Colonic mucosa (tissue), 4 donors: ENCODE measurements at places on chromosomes 4 and X. TPM values are rescaled to one million over a fixed set of nuclear protein-coding genes. Genes with fewer than 3 reads are reported as not detected.

The TMEM131L gene
- 6.2 TPM for total RNA-seq

The TBC1D14 gene
- total RNA-seq = 43.2 TPM

The CFP gene
- 1.1 TPM for total RNA-seq

The HPGDS gene
- total RNA-seq = 1.5 TPM

The CYTL1 gene
- not detected for total RNA-seq

The AKAP14 gene
- total RNA-seq = not detected

The FHIP1A gene
- total RNA-seq = 31.5 TPM

The FLNA gene
- total RNA-seq = 773 TPM

The GAB1 gene
- 48.9 TPM for total RNA-seq

DNA sequence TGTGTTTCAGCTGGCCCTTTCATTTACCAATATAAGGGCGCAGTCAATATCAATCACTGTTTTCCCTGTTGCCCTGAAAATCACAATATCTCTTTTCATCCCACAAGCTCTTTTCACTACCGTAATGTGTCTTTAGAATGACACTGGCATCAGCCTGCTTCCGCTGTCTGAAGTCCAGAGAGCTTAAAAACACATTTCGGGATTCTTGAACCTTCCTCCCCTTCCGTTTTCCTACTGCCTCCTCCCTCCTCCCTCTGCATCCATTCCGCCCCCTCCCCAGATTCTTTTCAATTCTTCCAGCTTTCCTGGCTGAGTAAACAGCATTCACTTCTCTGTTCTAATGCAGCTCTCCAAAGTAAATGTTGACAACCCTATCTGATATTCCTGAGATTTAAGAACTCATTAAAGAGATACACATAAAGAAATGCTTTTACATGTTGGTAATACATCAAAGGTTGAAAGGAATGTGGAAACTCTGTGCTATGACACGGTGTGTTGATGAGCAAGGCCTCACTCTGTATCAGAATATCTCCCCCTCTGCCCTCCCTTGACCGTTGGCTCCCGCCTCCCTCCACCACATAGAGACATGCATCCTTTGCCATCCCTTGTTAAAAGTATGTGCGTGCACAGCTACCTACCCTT, 83.5 kb upstream of the SPRY1 start:
- H3K27me3 ChIP-seq = no peaks in the 10 kb centered on the region
- no peak overlapping the region for H3K4me3 ChIP-seq
- no peaks in the 10 kb centered on the region for H3K4me1 ChIP-seq
- H3K27ac ChIP-seq = no peak overlapping the region

GRCh38 chrX:16171039-16171438, 3.8 kb downstream of the MAGEB17 start:
- no peaks in the 10 kb centered on the region for H3K27me3 ChIP-seq
- H3K4me1 ChIP-seq = no peaks in the 10 kb centered on the region
- no peak overlapping the region for H3K4me3 ChIP-seq
- H3K36me3 ChIP-seq = no peaks in the 10 kb centered on the region

- H3K27me3 ChIP-seq = no peaks in the 10 kb centered on the region
- H3K4me1 ChIP-seq = no peaks in the 10 kb centered on the region
- DNase-seq = no peak
- no peaks in the 10 kb centered on the region for H3K36me3 ChIP-seq
- H3K27ac ChIP-seq = no peak overlapping the region
These were observed 346.3 kb downstream of the TECRL start for GRCh38 chr4:64062991-64063390.

DNA sequence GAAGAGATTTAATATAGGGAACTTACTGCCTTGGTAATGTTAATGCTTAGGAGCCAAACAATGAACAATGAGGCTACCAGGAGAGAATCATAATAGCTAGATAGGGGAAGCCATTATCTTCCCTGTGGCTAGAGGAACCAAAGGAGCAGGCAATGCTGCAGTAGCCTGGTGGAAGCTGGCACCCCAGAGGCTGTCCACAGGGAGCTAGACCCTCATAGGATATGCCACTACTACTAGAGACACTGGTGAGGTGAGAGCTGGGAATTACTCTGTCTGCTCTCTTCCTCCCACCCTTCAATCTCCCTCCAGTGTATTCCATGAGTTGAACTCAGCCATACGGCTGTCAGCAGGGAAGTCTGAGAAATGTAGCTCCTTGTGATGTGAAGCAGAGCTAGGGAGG, 601.4 kb downstream of the KCNIP4 start:
- no peaks in the 10 kb centered on the region for H3K4me1 ChIP-seq
- no peaks in the 10 kb centered on the region for H3K36me3 ChIP-seq
- no peak overlapping the region for H3K4me3 ChIP-seq
- no peaks in the 10 kb centered on the region for H3K27me3 ChIP-seq

GRCh38 chr4:56655209-56655626, 25.9 kb downstream of the HOPX start:
- peak overlapping the region; percentile 50 for H3K27ac ChIP-seq
- peaks cover 36% of the 10 kb centered on the region for H3K27me3 ChIP-seq
- H3K4me3 ChIP-seq = peak overlapping the region; percentile 45
- H3K4me1 ChIP-seq = peaks cover 5% of the 10 kb centered on the region

GRCh38 chrX:9622128-9622527, 143.5 kb downstream of the GPR143 start:
- H3K27ac ChIP-seq = no peak overlapping the region
- H3K4me3 ChIP-seq = no peak overlapping the region
- no peaks in the 10 kb centered on the region for H3K36me3 ChIP-seq

GRCh38 chrX:134738986-134739740, 80.9 kb upstream of the PLAC1 start:
- H3K4me1 ChIP-seq = no peaks in the 10 kb centered on the region
- H3K27me3 ChIP-seq = no peaks in the 10 kb centered on the region
- no peak for DNase-seq
- no peak overlapping the region for H3K4me3 ChIP-seq

- no peaks in the 10 kb centered on the region for H3K36me3 ChIP-seq
- no peaks in the 10 kb centered on the region for H3K4me1 ChIP-seq
- H3K4me3 ChIP-seq = no peak overlapping the region
- no peak for DNase-seq
- no peaks in the 10 kb centered on the region for H3K27me3 ChIP-seq
These were observed 27.9 kb downstream of the PPARGC1A start for GRCh38 chr4:23861897-23862296.

GRCh38 chr4:123777373-123777772, 380.8 kb downstream of the SPRY1 start:
- no peaks in the 10 kb centered on the region for H3K27me3 ChIP-seq
- DNase-seq = no peak
- no peaks in the 10 kb centered on the region for H3K36me3 ChIP-seq
- no peak overlapping the region for H3K4me3 ChIP-seq
- no peaks in the 10 kb centered on the region for H3K4me1 ChIP-seq
